ENCODE measurements at places on chromosomes 11 and 22. TPM values are rescaled to one million over a fixed set of nuclear protein-coding genes. Genes with fewer than 3 reads are reported as not detected.

The MRGPRX2 gene
- total RNA-seq: not detected

GRCh38 chr11:65014726-65015227 is 817 bp downstream of the ARL2 start:
- H3K4me3 ChIP-seq: peak overlapping the region; percentile 85
- DNase-seq: no peak
- no peaks in the 10 kb centered on the region for H3K27me3 ChIP-seq
- no peaks in the 10 kb centered on the region for H3K36me3 ChIP-seq
- peak overlapping the region; percentile 97 for H3K27ac ChIP-seq

The OR52A1 gene
- total RNA-seq: not detected

GRCh38 chr11:102788334-102788995 is 8.0 kb upstream of the MMP10 start:
- H3K36me3 ChIP-seq: no peaks in the 10 kb centered on the region
- no peak for DNase-seq
- no peaks in the 10 kb centered on the region for H3K27me3 ChIP-seq
- H3K27ac ChIP-seq: no peak overlapping the region

DNA sequence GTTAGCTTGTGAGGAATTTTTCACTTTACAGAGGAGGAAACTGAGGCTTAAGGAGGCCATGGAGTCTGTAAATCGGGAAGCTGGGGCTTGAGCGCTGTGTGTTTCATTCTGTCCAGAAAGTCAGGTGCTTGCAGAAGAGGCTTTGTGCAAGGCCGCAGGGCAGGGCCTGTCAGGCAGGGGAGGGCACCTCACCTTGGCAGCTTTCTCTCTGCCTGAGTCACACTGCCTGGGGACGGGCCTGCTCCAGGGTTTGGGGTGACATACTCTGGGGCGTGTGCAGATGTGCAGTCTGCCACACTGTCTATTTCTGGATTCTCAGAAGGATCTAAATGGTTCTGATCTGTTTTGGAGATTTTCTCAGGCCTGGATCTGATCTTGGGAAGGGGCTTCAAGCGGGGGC is 8.4 kb downstream of the INCENP start:
- no peaks in the 10 kb centered on the region for H3K4me1 ChIP-seq
- no peaks in the 10 kb centered on the region for H3K36me3 ChIP-seq
- H3K4me3 ChIP-seq: no peak overlapping the region
- no peak overlapping the region for H3K27ac ChIP-seq

DNA sequence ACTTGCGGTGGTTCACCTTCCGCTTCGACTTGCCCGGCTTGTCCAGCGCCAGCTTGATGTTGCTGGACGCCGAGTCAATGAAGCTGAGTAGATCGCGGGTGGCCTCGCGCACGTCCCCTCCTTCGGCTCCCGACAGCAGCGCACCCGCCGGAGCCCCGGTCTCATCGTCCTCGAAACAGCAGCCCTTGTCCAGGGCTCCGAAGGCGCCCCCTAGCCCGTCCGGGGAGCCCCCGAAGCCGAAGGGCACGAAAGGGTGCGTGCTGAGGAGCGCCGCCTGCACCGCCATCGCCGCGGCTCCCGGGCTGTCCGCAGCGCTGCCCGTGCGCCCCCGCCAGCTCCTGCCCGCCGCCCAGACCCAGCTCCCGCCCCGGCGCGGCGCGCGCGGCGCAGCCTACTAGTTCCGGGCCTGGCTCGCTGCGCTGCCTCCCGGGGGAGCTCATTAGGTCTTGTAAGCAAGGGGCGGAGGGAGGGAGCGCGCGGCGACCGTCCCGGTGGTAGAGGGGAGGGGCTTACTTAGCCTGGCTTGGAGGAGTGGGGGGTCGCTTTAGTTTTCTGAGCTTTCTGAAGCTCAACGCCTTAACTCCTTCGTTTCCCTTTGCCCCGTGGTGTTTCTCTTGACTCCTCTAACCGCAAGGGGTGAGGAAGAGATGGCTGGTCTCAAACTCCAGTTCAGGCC is at the start of gene FAM181B:
TSS of gene FAM181B (minus strand) at position 421 of the 676 bp plus-strand sequence. CDS start at position 286, 135 bp downstream.
- H3K27ac ChIP-seq: no peak within 1 kb of the TSS
- H3K36me3 ChIP-seq: no peaks in the 10 kb centered on the region
- H3K27me3 ChIP-seq: peaks cover 18% of the 10 kb centered on the region
- DNase-seq: no peak
- peaks cover 9% of the 10 kb centered on the region for H3K4me1 ChIP-seq

The ZDHHC8 gene
- 4.1 TPM for total RNA-seq

DNA sequence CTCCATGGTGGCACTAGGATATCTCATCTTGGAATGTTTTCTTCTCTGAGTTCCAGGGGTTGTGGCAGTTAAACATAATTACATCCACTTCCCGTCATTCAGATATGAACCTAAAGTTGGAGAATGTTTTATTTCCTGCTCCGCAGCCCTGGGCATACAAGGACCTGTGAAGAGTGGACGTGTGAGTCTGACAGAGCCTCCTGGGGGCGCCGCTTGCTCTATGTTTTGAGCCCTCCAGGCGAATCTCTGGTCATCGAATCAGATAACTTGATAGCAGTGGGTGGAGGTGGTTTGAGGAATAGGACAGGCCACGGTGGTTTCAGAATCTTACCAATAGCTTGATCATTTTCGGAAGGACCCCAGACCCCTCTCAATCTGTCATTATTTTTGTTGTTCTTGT is 174.2 kb downstream of the NTM start:
- no peak overlapping the region for H3K27ac ChIP-seq
- no peaks in the 10 kb centered on the region for H3K4me1 ChIP-seq
- H3K27me3 ChIP-seq: no peaks in the 10 kb centered on the region
- no peak overlapping the region for H3K4me3 ChIP-seq

The OR2AG2 gene
- total RNA-seq: 1.2 TPM

DNA sequence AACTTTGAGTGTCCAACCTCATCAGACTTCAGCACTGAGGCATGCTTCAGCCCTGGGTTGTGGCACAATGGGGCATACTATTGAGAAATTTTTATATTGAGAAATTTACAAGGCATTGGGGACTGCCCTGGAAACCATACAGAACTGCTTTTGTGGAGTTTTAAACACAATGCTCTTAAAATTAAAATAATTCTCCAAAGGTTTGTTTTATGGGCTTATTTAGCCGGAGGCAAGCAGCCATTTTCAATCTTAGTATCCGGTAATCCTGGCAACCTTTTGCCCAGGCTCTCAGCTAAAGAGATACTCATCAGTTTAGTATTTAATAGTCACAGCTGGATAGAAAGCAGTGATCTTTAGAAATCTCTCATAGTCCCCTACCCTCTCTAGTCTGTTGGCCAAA is 3.1 kb upstream of the EXPH5 start:
- no peaks in the 10 kb centered on the region for H3K27me3 ChIP-seq
- DNase-seq: no peak
- H3K4me3 ChIP-seq: no peak overlapping the region
- no peaks in the 10 kb centered on the region for H3K4me1 ChIP-seq
- H3K36me3 ChIP-seq: no peaks in the 10 kb centered on the region

GRCh38 chr11:133712051-133712560 is 133.2 kb downstream of the SPATA19 start:
- no peaks in the 10 kb centered on the region for H3K4me1 ChIP-seq
- no peak overlapping the region for H3K27ac ChIP-seq
- no peak for DNase-seq
- no peaks in the 10 kb centered on the region for H3K36me3 ChIP-seq
- H3K27me3 ChIP-seq: no peaks in the 10 kb centered on the region

- no peaks in the 10 kb centered on the region for H3K36me3 ChIP-seq
- H3K4me3 ChIP-seq: peak overlapping the region; percentile 79
- no peaks in the 10 kb centered on the region for H3K4me1 ChIP-seq
- peak; percentile 57 for DNase-seq
- H3K27ac ChIP-seq: peak overlapping the region; percentile 71
Measured at GRCh38 chr11:12110714-12111548, 541 bp downstream of the MICAL2 start.

The FGF3 gene
- not detected for total RNA-seq

DNA sequence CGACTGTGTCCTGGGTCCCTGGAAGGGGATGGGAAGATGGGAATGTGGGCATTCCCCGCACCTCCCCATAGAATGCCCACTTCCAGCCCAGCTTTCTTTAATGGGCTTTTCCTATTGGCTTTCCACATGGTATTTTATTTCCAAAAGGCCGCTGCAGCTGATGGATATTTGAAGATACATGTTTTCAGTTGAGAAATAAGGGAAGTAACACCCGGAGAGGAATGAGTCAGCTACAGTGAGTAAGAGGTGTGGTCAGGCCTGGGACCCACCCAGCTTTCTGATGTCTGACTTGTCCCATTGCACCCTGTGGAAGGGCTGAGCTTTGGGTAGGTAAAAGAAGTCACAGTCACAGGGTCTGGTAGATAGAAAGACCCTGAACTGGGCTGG is 476.9 kb downstream of the MIAT start:
- no peaks in the 10 kb centered on the region for H3K36me3 ChIP-seq

DNA sequence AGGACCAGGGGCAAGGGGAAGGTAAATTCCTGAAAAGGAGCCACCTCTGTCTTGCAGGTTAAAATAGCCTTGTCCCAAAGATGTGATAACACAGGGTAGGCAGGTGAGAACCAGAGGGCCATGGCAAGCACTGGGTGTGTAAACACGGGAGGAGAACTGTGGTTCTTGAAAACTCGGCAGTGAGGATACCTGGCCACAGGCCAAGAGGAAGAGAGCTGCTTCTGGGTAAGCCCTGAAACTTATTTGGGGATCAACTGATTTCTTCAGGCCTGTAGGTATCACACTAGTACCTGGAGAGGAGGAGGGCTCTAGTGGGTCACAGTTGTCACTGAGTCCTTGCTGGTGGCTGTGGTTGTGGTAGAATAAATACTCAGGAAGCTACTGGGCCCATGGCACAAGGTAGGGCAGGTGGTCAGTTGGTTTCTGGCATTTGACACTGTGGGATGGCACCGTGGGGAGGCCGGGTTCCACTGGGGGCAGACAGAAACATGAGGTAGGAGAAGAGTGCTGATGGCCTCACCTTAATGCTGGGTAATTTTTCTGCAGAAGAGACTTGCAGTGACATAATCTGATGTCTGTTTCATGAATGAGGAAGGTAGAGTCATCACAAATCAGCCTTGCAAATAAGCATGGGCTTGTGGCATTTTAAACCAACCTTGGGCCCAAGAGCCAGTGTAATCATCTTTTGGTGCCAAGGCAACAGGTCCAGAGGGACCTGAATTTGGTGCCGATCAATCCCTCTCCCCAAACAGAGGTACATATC is 22.0 kb downstream of the AMPD3 start:
- no peaks in the 10 kb centered on the region for H3K27me3 ChIP-seq
- H3K4me1 ChIP-seq: no peaks in the 10 kb centered on the region
- no peaks in the 10 kb centered on the region for H3K36me3 ChIP-seq
- no peak for DNase-seq

The CARD10 gene
- total RNA-seq: 136 TPM

DNA sequence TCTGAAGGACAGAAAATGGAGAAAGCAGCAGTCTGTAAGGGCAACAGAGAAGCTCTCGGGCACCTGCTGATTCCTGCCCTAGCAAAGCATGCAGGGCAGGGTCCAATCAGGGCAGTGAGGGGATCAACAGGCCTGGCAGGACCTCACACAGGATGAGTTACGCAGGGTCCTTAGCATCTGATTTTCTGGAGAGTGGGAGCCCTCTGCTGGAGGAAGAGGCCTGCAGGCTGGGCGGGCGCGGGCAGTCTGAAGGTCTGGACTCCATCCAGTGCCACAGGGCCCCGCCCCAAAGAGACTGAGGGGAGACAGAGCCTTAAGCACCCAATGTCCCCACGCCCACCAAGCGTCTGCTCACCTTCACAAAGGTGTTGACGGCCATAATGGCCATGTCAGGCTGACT is 28.9 kb downstream of the AP1B1 start:
- H3K27me3 ChIP-seq: no peaks in the 10 kb centered on the region
- H3K4me1 ChIP-seq: peaks cover 5% of the 10 kb centered on the region
- no peak overlapping the region for H3K4me3 ChIP-seq
- peaks cover 4% of the 10 kb centered on the region for H3K36me3 ChIP-seq
- DNase-seq: no peak
- H3K27ac ChIP-seq: no peak overlapping the region

DNA sequence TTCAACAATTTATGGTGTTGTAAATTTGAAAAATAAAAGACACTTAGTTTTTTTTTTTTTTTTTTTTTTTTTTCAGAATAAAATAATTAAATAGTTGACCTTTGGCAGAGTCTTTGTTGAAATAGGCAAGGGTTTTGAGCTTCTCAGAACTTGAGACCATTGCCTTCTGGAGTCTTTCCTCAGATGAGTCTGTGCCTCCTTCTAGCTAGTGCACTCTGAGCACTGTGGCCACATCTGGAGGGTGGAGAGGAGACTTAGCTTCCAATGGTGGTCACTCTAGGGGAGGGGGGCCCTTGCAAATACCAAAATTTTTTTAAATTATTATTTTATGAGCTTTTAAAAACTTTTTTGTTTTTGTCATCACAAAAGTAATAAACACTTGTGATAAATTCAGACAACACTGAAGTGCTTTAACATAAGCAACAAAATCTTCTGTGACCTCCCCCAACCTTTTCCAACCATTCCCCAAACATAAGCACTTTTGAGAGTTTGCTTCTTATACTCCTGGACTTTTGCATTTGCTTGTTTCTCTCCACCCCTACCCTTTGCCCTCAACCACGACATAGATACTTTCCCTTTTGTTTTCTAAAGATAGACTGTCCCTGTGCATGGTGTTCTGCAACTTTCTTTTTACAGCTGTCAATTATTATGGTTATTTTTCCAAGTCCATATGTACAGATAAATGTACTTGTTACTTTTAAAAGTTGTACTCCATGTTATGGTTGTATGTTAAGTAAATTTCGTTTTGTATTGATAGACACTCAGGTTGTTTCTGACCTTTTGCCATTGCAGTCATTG is 41.1 kb downstream of the BMAL1 start:
- H3K27ac ChIP-seq: peak overlapping the region; percentile 45
- peak; percentile 47 for DNase-seq

The OR52E8 gene
- total RNA-seq: not detected

The PAMR1 gene
- total RNA-seq: 7.1 TPM

The CCDC87 gene
- 0.35 TPM for total RNA-seq

GRCh38 chr11:114039551-114039950 is 20.0 kb upstream of the ZBTB16 start:
- H3K4me3 ChIP-seq: no peak overlapping the region
- no peaks in the 10 kb centered on the region for H3K36me3 ChIP-seq
- no peaks in the 10 kb centered on the region for H3K27me3 ChIP-seq
- no peaks in the 10 kb centered on the region for H3K4me1 ChIP-seq
- no peak overlapping the region for H3K27ac ChIP-seq
- no peak for DNase-seq

The NRGN gene
- not detected for total RNA-seq

- no peak overlapping the region for H3K27ac ChIP-seq
- no peak for DNase-seq
- H3K36me3 ChIP-seq: no peaks in the 10 kb centered on the region
- no peak overlapping the region for H3K4me3 ChIP-seq
- no peaks in the 10 kb centered on the region for H3K27me3 ChIP-seq
Measured at GRCh38 chr11:103013421-103013820, 57.9 kb upstream of the MMP13 start.

DNA sequence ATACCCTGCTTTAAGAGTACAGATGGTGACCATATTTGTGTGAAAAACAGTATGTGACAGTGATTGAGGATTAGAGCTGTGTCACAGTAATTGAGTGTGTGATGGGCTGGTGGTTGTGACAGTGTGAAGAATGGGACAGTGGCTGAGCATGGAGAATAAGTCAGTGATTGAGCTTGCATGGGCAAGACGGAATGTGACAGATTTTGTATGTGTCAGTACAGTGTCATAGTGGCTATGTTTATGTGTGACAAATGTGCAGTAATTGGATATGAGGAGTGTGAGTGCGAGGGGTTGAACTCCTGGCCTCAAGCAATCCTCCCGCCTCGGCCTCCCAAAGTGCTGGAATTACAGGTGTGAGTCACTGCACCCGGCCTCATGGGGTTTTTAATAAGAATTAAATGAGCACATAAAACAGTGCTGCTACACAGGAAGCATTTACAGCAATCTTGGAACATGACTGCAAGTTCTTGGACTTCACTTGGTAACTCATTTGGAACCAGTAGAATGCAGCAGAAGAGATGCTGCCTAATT is 583 bp upstream of the RRAS2 start:
- DNase-seq: no peak
- H3K4me1 ChIP-seq: no peaks in the 10 kb centered on the region
- H3K36me3 ChIP-seq: no peaks in the 10 kb centered on the region
- H3K27ac ChIP-seq: no peak overlapping the region
- H3K27me3 ChIP-seq: no peaks in the 10 kb centered on the region
- H3K4me3 ChIP-seq: no peak overlapping the region
